ENCODE measurements at places on chromosomes 2 and 18. TPM values are rescaled to one million over a fixed set of nuclear protein-coding genes. Genes with fewer than 3 reads are reported as not detected.

DNA sequence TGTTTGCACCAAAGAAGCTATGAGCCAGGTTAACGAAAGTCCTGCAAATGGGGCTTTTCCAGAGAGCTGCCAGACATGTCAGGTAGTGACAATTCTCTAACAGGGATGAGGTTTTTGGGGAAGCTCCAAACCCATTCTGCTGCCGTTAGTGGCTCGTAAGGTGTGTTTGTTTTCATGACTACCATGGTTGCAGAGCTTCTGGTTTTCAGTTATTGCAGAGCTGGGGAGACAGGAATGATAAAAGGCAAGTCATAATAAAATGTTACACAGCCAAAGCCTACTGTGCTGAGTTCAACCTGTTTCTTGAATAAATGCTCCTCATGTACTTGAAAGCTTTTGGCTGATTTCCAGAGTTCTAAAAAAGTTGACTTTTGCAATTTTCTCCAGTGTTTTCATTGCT lies 209.2 kb upstream of the STK17B start:
- ATAC-seq: no peak

DNA sequence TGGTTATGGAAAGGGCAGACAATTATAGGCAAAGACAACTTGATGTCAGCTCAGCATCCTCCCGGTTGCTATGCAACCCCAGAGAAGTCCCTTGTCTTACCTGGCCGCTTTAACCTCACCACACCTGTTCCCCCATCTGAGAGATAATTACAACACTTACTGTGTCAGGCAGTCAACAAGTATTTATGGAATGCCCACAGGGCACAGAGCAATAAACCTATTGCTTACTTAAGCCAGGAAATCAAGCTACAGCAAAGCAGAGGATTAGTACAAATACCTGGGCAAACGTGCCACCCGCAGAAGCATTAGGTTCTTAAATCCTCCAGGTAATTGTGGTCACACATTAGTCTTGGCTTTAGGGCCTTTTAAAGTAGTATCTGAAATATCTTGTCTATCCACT lies 320.4 kb upstream of the REV1 start:
- peak; percentile 71 for ATAC-seq

- peak; percentile 93 for ATAC-seq
Observed at GRCh38 chr2:86807468-86808275, 17.0 kb upstream of the CD8A start.

- peak; percentile 44 for ATAC-seq
Observed at GRCh38 chr2:235116885-235117492, 165.2 kb downstream of the SH3BP4 start.

DNA sequence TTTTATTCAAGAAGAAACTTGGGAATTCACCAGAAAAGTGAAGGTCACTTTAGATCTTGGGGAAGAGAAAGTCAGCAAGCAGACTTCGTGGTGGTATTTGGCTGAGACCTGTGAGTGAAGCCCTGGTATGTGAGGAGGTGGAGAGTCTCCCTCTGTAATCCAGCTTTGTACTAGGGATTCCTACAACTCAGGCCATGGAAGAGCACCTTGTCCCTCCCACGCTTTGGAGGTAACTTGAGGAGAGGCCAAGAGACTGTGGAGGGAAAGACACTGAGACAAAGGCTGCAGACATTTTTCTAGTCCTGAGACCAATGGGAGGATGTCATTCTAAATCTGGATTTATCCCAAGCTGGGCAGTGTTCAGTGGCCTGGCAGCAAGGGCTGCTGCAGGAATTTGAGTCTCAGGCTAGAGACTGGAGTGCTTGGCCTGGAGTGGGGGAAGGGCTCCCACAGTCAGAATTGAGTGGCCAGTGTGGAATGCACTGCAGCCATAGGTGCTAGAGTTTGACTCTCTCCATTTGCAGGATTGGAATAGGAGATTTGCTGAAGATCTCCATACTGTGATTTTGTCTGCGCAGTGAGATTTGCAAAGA lies 219.0 kb downstream of the ACTR3 start:
- no peak for ATAC-seq

- ATAC-seq: peak; percentile 88
Observed at GRCh38 chr2:182077448-182078142, 91.9 kb downstream of the PPP1R1C start.

DNA sequence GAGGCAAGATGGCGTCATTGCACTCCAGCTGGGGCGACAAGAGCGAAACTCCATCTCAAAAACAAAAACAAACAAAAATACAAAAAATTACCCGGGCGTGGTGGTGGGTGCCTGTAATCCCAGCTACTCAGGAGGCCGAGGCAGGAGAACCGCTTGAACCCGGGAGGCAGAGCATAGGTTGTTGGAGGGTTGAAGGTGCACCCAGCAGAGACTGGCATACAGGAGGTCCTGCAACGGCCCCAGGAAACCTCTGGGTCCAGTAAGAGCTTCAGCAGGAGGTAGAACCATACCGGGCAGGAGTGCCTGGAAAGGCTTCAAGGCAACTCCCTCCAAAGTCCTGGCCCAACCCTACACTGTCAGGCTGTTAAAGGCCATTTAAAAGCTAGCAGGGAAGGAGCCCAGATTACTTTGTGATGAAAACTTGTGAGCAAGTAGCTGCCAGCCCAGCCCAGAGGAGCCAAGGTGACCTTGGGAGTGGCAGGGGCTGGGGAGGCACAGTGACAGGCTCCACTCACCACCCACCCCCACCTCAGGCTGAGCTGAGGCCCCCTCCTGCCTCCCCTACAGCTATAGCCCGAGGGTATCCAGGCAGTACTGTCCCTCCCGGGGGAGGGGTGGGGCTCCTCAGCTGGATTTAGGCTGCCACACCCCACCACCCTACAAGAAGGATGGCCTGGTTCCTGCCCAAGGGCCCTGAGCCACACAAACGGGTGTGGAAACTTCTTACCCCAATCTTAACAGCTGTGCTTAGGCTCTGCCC lies 28.1 kb downstream of the TFCP2L1 start:
- ATAC-seq: peak; percentile 70

DNA sequence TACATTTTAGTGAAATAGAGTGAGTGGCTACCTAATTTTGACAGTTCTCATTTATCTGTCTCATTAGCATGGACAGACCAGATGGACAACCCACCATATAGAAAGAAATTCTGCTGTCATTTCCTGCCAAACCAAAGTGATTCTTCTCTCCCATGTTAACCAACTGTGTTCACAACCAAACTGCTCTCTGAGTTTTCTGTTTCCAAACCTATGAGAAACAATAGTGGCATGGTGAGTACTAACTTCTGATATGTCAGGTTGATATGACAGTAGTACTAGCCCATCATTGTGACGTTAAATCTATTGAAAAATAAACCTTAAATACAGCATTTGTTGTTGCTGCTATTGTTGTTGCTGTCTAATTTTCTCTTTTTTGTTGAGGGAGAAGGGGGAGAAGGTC lies 72.7 kb downstream of the IKZF2 start:
- no peak for ATAC-seq

GRCh38 chr2:164781394-164781793 lies 60.2 kb downstream of the COBLL1 start:
- no peak for ATAC-seq

DNA sequence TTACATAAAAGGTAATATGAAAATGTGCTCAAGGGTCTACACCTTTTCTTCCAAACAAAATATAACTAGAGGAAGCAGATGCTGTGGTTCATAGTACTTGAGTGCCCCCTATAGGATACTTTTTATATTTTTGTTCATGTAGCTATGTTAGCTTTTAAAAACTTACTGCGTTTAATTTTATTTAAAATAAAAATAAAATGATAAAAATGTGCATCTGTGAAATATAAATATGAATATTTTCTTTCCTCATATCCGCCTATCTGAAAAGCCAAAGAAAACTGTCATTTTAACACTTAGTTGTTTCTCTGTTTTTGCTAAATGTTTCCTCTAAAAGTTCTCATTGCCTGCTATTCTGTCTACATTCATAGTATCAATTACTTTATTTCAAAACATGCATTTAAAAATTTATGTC lies 9.6 kb upstream of the LRP1B start:
- ATAC-seq: no peak

GRCh38 chr2:178287652-178288344 lies 93.5 kb downstream of the OSBPL6 start:
- ATAC-seq: no peak

- no peak for ATAC-seq
Observed at GRCh38 chr2:18373081-18373480, 187.4 kb downstream of the RDH14 start.

- ATAC-seq: peak; percentile 87
Observed at GRCh38 chr2:44572196-44572900, 210.6 kb downstream of the CAMKMT start.

- no peak for ATAC-seq
Observed at GRCh38 chr2:102523651-102524050, 50.6 kb downstream of the SLC9A4 start.

DNA sequence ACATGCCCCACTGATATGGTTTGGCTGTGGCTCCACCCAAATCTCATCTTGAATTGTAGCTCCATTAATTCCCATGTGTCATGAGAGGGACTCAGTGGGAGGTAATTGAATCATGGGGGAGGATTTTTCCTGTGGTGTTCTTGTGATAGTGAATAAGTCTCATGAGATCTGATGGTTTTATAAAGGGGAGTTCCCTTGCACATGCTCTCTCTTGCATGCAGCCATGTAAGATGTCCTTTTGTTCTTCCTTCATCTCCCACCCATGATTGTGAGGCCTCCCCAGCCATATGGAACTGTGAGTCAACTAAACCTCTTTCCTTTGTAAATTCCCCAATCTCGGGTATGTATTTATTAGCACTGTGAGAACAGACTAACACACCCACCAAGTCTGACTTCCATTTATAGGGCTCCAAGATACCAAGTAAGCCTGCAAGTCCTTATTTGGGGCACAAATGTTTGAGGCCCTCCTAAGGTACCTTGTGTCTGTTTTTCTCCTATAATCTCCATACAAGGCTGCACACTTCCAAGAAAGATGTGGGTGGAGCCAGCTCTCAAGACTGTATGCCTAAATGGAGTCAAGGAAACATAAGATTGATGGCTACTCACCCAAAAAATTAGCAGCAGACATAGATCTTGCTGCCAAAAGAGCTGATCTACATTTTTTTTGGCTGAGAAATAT lies 364.7 kb downstream of the TXNL1 start:
- no peak for ATAC-seq

DNA sequence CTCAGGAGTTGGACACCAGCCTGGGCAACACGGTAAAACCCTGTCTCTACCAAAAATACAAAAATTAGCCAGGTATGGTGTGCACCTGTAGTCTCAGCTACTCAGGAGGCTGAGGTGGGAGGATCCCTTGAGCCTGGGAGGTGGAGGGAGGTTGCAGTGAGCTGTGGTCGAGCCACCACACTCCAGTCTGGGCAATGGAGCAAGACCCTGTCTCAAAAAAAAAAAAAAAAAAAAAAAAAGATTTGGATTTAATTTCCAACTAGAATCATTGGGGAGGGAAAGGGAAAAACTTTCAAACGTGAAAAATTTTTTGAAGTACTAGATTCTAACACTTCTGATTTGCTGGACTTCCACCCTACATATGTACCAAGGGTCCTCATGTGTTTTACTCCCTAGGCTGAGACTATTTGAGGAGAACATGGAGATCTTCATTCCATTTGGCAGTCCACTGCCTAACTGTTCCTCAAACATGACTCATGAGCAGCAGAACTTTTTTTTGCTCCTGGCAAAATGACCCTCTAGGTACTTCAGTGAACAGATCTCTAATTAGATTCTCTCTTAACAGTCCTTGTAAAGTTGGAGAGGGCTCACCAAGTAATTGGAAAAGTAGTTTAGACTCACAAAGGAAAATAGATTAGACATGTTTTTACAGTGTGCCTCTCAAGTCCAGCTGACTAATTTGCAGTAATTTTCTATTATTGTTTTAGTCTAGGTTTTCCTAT lies 267.6 kb downstream of the METTL4 start:
- ATAC-seq: no peak

DNA sequence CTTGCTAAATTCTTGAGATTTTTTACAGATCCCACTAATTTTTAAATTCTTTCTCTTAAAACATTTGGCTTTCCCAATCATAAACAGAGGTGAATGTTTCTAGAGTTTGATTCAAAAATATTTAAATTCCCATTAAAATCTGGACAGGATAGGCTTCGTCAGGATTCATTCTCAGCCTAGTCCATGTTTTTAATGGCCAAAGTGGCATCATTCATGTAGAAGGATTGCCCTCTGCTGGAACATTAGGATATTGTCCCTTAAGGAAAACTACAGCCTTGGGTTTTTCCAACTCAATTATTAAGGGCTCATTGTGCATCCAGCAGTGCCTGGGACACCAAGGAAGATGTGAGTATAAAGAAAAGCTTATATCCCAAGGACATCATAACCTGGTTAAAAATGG lies 71.7 kb downstream of the TPGS2 start:
- ATAC-seq: peak; percentile 62

GRCh38 chr2:240787521-240788472 lies 32.2 kb downstream of the KIF1A start:
- ATAC-seq: no peak

- no peak for ATAC-seq
Observed at GRCh38 chr2:171287036-171287571, 126.4 kb upstream of the TLK1 start.

- no peak for ATAC-seq
Observed at GRCh38 chr18:9199681-9200080, 63.1 kb downstream of the ANKRD12 start.

DNA sequence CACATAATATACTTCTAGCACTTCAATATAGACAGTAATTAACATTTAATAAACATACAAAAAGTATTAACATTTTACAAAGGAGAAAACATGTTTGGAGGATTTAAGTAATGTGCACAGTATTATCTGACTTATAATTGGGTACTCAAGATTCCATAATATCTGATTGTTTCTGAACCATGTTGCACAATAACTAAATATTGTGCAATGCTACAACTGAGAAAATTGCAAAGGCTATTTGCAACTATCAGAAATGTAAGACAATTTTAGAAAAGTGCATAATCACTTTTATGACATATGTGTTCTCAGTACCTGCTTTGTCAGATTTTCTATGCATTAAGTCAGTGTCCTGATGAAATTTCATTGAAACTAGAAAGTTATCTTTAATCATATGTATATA lies 934.6 kb downstream of the SOCS6 start:
- no peak for ATAC-seq

DNA sequence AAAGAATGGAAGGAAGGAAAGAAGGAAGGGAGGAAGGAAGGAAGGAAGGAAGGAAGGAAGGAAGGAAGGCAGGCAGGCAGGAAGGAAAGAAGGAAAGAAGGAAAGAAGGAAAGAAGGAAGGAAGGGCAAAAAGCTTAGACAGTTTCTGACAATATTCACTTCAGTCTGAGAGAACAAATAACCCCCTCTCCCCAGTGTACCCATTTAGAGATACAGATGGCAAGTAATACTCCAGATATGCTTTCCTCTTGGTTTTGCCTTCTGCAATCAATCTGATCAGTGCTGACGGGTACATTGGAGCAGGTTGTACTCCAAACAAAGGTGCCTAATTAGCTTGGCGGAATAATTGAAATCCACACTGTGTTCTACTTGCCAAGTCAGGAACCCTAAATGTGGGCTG lies 534.6 kb upstream of the TMEFF2 start:
- ATAC-seq: no peak

GRCh38 chr2:46364797-46365457 lies 67.7 kb downstream of the EPAS1 start:
- peak; percentile 43 for ATAC-seq

COL4A3 gene
- 0.76 TPM for total RNA-seq

PKDCC gene
- 1.8 TPM for total RNA-seq

HAUS1 gene
- total RNA-seq: 18.4 TPM

SAP130 gene
- total RNA-seq: 14.3 TPM

UGT1A5 gene
- total RNA-seq: 0.68 TPM

DOK6 gene
- total RNA-seq: 0.04 TPM

LYG2 gene
- not detected for total RNA-seq

NAT8 gene
- not detected for total RNA-seq

SOX11 gene
- not detected for total RNA-seq

TRAF3IP1 gene
- total RNA-seq: 10.8 TPM

TMEM200C gene
- 0.12 TPM for total RNA-seq

Measured in esophagus mucosa (tissue), 1 donor.